ENCODE measurements at places on chromosomes 4 and X. TPM values are rescaled to one million over a fixed set of nuclear protein-coding genes. Genes with fewer than 3 reads are reported as not detected.
A peak's percentile ranks its signal among the peaks of the same experiment; 100 is the strongest.

DNA sequence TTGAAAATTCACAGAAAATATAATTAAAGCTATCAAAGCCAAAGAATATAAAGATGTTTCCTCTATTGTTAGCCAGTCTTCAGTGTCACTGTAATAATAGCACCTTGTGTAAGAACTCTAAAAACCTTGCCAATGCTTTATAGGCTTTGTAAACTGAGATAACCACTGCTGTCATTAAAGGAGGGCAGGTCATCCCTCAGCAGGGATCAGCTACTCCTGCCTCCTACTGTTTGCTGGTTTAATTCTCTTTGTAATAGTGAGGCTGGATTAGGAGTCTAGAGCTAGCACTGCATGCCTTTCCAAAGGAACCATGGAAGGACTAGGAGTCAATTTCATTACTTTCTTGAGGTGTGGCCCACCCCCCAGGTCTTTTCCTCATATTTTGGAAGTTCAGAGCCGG is 46.2 kb downstream of the FHIP1A start:
- DNase-seq: no peak

DNA sequence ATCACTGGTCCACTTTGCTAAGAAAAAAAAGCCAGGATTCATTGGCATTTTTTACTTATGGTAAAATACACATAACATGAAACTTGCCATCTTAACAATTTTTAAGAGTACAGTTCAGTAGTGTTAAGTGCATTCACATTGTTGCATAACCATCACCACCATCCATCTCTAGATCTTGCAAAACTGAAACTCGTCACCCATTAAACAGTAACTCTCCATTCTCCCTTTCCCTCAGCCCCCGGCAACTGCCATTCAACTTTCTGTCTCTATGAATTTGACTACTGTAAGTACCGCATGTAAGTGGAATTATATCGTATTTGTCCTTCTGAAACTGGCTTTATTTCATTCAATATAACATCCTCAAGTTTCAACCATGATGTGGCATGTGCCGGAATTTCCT is 56.3 kb upstream of the LNX1 start:
- DNase-seq: no peak

DNA sequence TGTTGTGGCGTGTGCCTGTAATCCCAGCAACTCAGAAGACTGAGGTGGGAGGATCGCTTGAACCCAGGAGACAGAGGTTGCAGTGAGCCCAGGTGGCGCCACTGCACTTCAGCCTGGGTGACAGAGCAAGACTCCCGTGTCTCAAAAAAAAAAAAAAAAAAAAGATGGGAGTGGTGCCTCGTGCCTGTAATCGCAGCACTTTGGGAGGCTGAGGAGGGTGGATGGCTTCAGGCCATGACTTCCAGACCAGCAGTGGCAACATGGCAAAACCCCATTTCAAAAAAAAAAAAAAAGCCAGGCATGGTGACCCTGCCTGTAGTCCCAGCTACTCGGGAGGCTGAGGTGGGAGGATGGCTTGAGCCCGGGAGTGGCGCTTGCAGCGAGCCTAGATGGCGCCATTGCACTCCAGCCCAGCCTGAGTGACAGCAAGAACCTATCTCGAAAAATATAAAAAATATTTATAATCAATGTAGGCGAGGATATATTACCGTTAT is 27.0 kb downstream of the EIF2S3 start:
- peak; percentile 73 for DNase-seq

DNA sequence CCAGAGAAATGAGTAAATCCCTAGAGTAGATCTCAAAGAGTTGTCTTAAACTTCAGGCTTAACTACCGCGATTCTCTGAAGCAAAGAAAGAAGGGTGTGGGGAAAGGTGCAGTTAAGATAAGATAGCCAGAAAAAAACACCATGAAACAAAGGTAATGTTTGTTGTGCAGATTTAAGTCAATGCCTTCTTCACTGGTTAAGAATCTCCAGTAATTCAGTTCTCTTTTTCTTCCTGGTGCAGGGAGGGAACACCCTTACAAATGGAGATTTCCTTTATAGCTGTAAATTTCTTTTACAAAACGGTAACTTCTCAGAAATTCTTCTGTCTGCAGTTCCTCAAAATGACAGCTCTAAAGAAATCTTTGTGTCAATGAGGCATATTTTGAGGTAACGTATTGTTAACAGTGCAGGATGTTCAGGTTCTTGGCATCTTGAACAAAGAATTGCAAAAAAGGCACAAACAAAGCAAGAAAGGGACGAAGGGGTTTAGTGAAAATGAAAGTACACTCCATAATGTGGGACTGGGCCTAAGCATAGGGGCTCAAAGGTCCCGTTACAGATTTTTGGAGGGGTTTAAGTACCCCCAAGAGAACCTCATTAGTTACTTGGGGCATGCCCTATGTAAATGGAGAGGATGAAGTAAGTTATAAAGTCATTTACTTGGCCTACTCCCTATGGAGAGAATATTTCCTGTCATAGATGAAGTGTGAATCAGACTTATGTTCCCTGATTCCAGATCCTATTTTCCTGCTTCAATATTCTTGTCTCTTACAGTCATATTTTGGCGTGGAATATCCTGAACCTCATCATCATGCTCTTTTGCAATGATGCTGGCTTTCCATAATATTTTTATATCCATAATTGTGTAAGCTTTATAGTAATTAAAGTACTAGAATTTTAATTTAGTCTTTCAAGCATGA is 492.0 kb downstream of the PCDH11X start:
- DNase-seq: no peak

DNA sequence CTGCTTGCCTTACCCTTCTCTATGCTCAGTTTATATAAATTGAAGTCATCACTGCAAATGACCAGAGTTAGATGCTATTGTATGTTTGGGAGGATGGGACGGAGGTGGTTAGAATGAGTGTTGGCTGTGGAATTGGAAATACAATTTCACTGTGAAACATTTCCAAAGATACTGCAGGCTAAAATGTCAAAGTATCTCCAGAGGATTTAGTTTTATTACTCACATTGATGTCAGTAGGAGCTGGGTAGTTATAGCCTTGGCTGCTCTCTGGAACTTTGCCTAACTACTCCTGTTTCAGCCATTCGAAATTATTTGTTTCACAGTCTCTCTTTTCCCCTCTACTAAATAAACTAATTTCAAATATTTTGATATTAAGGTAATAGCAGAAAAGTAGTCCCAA is 92.6 kb upstream of the PPP3CA start:
- no peak for DNase-seq

Gene EMD
- total RNA-seq: 98.2 TPM

Gene DNAAF6
- total RNA-seq: not detected

Gene NPY2R
- total RNA-seq: not detected

Gene CXorf65
- not detected for total RNA-seq

Gene TMSB15A
- not detected for total RNA-seq
